ENCODE measurements at places on chromosomes 3 and 15.

- no peak for DNase-seq
These were observed 2.5 kb downstream of the PDZRN3 start for GRCh38 chr3:73622091-73622805.

DNA sequence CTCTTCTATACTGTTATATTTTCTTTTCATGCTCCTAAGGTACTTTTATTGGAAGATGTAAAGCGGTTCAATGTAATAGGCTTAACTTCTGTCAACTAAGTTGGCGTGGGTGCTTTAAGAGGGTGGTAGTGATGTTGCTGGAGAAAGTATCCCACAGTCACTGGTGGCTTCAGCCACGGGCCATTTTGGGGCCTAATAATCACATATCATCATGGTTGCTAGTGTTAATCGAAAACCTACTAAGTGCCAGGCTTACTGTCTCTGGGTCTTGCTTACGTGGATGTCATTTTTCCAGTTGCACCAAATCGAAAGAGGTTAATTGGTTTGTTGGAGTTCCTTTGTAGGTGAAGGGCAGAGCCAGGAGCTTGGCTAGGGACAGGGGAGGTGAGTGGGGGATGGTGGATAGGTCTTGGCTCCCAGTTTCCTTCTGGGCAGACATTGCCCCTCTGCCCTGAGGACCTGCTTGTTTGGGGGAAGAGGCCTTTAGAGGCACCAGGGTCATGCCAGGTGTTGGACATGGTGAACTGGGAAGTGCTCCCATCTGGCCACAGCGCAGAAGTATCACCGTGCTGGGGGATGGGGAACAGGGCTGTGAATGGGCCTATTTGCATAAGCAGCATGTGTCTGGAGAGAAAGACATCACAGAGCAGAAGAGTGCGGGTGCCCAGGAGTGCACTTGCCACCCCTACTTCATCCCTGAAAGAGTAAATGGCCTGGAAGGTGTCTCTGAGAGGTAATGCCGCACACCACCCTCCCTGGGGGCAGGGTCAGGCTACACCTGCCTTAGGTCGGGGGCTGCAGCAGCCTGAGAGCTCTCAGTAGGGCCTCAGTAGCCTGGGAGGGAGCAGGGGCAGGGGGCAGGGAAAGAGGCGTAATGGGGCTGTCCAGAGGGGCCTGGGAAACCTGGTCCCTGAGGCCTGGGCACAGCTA lies 62.4 kb upstream of the POLG start:
- no peak for DNase-seq

- no peak for DNase-seq
These were observed 45.5 kb upstream of the BOC start for GRCh38 chr3:113165841-113166240.

- DNase-seq, result no peak
These were observed 1.7 kb downstream of the NMNAT3 start for GRCh38 chr3:139676108-139676507.

DNA sequence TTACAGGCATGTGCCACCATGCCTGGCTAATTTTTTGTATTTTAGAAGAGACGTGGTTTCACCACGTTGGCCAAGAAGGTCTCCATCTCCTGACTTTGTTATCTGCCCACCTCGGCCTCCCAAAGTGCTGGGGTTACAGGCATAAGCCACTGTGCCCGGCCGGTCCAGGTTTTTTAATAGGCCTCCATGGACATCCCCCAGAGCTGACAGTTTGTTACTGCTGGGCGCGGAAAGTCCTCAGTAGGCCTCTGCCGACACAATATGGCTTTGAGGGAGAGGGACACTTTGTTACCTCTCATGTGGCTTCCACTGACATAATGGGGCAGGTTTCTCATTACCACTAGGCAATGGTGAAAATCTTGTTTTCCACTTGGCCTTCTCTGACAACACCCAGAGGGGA lies 152.0 kb downstream of the WNT7A start:
- no peak for DNase-seq

GRCh38 chr3:50127251-50127691 lies 27.9 kb upstream of the SEMA3F start:
- DNase-seq, result no peak

DNA sequence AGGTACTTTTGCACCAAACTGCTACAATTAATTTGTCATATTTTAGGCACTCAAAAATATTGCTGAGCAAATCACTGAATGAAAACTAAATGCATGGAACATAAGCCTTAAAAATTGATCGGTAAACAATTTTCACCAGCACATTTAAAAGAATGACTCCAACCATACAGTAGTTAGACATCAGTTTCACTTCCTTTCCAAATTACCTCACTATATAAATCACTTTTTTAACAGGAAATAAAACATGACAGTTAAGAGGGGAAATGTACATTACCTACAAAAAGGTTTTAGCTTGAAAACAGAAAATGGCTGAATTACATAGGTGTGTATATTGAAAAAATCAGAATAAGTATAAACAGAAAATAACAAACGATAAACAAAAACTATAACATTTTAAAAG lies 108.4 kb downstream of the SERPINI1 start:
- no peak for DNase-seq

GRCh38 chr3:11718637-11719405 lies 75.1 kb upstream of the VGLL4 start:
- no peak for DNase-seq

GRCh38 chr3:70736009-70736408 lies 423.6 kb upstream of the MDFIC2 start:
- DNase-seq, result no peak

DNA sequence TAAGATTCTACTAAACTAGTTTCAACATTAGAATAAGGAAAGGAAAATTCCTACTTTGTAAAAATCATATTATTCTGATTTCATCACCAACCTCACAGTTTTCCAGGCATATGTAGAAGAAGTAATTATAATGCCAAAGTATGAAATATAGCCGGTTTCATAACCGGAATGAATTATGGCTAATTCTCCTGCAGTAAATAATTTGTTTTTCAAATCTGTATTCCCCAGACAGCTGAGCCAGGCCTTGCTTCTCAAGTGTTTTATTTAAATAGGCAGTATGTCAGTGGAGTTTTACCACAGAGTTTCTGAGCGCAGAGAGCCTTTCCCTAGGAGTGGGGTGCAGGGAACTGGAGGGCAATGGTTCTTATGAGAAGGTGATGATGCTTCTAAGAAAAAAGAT lies 8.7 kb upstream of the CPA3 start:
- DNase-seq, result no peak

GRCh38 chr3:66487465-66487864 lies 13.4 kb downstream of the LRIG1 start:
- no peak for DNase-seq

DNA sequence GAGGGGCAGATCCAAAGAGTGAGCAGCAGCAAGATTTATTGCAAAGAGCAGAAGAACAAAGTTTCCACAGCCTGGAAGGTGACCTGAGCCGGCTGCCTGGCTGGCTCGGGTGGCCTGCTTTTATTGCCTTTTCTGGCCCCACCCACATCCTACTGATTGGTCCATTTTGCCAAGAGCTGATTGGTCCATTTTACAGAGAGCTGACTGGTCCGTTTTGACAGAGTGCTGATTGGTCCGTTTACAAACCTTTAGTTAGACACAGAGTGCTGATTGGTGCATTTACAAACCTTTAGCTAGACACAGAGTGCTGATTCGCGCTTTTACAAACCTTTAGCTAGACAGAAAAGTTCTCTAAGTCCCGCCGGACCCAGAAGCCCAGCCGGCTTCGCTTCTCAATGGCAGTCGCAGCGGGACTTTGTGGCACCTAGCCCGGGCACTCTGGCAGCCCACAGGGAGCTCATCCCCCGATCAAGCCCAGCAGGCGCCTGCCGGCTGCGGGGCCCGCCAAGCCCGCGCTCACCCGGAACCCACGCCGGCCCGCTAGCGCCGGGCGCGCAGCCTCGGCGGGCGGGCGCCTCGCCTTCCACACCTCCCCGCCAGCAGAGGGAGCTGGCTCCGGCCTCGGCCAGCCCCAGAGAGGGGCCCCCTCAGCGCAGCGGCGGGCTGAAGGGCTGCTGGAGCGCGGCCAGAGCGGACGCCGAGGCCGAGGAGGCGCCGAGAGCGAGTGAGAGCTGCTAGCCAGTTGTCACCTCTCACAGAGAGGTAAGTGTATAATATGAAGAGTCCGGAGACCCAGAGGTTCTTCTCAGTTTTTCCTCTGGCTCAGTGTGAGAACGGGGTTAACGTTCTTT lies 339.2 kb downstream of the CHL1 start:
- DNase-seq, result no peak

DNA sequence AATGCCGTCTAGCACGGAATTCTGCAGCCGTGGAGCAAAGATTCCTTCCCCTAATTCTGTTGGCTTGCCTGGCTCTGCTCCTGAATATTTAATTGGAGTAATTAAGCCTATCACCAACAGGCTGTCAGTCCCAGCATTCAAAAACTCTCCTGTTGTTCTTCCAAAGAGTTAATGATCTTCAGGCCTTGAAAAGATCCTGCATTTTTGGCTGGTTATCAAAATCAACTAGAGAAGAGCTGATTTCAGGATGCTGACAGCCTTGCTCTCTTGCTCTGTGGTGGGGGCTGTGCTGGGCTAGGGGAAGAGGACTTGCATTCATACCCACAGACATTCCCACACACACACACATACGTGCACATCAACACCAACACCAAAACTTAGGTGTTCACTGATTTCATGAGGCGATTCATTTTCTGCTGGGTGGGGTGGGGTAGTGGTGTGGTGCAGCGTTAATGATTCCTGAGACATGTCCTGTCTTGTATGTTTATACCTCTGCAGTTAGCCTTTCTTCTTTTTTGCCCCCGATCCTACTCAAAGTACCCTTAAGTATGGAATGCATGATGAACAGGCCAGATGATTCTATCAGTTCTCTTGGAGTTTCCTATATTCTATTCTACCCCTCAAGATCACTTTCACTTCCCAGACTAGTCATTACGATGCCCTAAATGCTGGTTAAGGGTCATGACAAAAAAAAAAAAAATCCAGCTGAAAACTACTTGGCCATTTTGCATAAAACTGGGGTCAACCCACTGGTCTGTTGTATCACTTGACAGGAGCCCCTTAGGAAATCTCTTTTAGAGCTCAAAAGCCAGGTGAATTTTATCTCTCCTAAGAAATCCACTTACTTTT lies 42.3 kb downstream of the CPN2 start:
- DNase-seq, result no peak

GRCh38 chr3:132029182-132029902 lies 5.5 kb downstream of the CPNE4 start:
- peak; percentile 67 for DNase-seq

DNA sequence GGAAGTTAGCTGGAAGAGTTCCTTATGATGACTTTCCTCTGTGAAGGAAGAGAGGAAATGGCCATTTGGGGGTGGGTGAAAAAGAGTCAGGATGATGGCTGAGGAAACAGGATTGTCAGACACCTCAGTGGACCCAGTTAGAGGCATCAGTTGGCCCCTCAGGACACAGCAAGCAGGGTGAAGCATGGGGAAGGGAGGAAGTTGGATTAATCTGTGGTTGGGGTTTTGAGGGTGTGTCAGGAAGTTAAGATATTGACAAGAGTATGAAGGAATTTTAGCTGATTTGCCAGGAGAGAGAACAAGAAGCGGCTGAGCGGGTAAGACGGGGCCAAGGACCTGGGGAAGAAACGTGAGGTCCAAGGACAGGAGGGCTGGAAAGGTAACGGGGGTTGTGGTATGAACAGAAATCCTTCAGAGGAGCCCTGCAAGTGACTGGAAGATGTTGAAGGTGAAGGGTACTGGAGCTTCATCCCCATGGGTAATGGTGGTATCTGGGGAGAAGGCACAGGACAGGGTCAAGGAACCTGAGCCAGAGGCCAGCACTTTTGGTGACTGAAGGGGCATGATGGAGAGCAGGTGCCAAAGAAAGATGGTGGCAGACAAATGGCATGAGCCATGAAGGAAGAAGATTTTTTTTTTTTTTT lies 2.7 kb downstream of the UQCC5 start:
- DNase-seq, result no peak

DNA sequence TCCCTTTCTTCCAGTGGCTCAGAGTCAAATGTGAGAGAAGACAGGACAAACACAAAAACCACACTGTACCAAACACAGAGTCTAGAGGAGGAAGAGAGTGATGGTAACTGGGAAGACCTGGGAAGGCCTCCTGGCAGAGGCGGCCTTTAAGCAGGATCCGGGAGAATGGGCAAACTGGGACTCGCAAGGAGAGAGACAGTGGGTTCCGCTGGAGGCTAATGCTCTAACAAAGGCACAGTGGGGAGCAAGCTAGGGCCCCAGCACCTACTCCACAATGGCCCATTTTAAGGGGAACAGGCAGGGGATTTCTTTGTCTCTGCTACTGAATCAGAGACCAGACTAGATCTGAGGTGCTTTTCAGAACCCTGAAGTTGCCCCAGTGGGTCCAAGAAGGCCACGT lies 81.4 kb upstream of the HES1 start:
- no peak for DNase-seq

DNA sequence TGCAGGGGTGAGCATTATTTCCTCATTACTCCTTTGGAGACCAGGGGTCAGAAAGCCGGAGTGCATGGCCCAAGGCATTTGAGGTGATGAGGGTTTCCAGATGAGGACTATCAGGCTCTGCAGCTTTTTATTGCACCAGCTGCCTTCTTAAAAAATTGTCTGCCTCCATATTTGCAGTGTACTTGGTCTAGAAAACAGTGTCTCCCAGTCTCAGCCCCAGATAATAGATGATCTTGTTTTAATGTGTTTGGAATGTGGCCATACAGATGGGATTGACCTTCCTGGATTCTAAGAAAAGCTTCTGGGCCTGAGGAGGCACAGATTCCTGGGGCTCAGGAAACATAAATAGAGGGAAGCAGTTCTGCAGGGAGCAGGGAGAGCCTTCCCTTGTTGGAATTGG lies 123.3 kb downstream of the GABRG3 start:
- no peak for DNase-seq

- no peak for DNase-seq
These were observed 81.0 kb downstream of the TMEM108 start for GRCh38 chr3:133119176-133119575.

DNA sequence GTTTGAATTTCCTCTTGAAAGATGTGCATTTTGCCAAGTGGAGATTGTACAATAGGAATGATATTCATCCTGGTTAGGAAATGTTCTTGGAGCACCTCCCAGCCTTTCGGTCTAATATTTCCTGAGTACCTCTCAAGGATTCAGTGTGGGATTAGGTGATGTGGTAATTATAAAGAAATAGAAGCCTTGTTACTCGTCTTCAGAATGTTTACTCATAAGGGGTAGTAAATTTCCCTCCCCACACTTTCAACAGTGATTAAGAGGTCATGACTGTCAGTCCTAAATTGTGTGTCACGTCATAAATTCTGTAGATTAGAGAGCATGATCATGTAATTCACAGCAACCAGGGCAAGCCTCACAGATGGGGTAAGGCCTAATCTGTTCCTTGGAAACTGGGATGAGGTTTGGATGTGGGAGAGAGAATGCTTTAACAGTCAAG lies 633.1 kb upstream of the TBL1XR1 start:
- DNase-seq, result peak; percentile 44

DNA sequence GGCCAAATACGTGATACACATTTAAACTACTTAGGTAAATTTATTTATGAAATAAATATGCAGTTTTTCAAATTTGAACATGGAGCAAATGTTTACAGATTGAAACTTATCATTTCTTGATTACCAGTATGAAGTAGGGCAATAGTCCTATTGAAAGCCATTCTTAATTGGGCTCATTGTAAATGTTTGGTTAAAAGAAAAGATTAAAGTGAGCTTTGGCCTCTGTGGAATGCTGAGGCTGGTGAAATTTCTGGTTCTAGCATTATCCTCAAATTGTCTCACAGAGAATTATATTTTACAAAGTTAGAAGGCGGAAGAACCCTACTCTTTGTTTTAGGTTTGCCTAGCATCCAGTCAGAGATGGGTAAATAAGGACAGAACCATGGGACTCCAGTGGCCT lies 73.2 kb downstream of the SAMMSON start:
- DNase-seq, result no peak

- DNase-seq, result no peak
These were observed 366.8 kb downstream of the ZIC1 start for GRCh38 chr3:147775816-147776530.

- no peak for DNase-seq
These were observed 270.3 kb upstream of the DCBLD2 start for GRCh38 chr3:99171800-99172199.

All from NCI-H187 (cell line).